ENCODE measurements at places on chromosomes 4 and X.

GRCh38 chr4:99190336-99190735, 28.7 kb downstream of the ADH6 start:
- DNase-seq, result no peak

DNA sequence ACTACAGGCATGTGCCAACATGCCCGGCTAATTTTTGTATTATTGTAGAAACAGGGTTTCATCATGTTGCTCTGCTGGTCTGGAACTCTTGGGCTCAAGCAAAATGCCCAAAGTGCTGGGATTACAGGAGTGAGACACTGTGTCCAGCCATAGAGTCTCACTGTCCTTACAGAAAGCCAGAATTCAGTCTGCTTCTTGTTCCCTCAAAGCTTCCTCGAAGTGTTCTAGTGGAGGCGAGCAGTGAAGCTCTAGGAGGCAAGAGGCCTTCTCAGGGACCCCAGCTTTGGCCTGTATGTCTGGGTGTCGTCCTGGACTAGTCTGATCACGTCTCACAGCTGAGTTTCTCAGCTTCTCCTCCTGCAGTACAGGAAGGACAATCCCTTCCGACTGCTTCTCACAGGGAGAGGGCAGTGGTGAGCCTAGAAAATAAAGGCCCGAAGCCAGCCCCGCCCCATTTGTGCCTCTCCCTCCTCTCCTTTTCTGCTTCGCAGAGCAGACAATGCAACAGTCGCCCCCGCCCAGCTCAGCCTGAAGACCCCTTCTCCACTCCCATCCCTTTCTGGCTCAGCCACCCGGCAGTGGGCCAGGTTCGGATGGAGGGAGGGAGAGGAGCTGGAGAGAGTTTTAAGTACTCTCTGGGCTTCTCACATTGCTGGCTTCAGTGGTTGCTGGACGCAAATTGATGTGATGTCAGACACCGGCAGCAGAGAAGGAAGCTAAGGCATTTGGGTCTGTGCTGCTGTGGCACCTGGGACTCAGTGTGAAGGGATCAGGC, 11.1 kb upstream of the FAM3A start:
- peak; percentile 93 for DNase-seq

- DNase-seq, result no peak
Observed at GRCh38 chr4:124948976-124949597, 236.6 kb upstream of the ANKRD50 start.

- no peak for DNase-seq
Observed at GRCh38 chr4:188266386-188266785, 127.1 kb downstream of the TRIML1 start.

DNA sequence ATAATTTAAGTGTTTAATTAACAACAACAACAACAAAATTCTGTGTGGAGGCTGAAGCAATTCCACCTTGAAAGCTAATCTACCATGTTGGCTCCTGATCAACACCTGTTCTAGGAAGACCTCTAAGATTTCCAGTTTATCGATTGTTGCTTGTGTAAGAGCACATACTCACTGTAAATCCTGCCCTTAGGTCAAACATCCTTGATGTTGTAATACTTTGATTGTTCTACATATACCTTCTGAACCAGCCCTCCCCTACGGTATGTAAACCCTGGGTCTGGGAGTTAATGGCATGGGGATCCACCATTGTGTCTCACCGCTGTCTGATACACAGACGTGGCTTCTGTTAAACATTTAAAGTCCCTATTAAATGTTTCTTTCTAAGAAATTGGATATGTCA, 73.2 kb downstream of the RASL11B start:
- no peak for DNase-seq

DNA sequence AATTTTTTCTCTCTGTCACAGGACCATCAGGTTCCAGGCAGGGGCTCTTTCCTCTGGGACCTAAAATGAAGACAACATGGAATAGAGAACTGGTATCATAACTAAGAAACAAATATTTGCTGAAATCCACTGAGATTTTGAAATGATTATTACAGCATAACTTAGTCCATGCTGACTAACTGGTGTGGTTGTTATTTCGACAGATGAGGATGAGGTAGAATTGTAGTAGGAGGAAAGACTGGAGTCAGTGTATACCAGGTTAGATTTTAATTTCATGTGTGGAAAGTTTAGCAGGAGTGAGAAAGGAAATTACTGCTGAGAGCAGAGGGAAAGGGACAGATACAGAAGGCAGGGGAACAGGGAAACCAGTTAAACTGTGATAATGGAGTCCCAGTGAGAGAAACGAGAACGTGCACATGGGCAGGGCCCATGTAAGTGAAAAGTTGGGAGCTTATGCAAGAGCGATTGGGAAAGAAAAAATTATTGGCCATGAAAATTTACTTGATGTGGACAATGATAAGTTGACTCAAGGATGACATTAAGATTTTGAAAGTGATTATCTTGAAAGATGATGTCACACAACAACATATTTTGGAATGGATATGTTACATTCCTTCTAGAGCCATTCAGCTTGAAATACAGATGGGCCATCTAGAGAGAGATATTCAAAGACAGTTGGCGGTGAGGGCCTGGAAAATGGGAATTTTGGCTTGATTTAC, 98.7 kb upstream of the DDIT4L start:
- no peak for DNase-seq

Measured in stomach (tissue), 19 donors.